ENCODE measurements at places on chromosomes 6 and 20.

- DNase-seq, result peak; percentile 11
These were observed 48.4 kb upstream of the CDYL start for GRCh38 chr6:4727671-4728435.

- DNase-seq, result no peak
These were observed 218.0 kb downstream of the THBS2 start for GRCh38 chr6:169035385-169036240.

- DNase-seq, result no peak
These were observed 134.5 kb downstream of the RPS12 start for GRCh38 chr6:132948889-132949288.

DNA sequence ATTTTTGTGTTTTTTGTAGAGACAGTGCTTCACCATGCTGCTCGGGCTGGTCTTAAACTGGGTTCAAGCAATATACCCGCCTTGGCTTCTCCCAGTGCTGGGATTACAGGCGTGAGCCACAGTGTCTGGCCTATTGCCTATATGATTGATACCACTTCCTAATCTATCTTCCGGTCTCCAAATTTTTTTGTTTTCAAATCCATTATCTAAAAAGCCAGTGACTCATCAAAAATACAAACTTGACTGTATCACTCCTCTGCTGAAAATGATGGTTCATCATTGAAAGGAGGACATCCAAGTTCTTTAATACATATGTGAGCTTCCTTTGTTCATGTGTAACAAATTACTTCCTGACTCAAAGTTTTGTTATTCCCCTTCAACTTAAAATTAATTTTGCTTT lies 35.5 kb downstream of the FAM8A1 start:
- DNase-seq, result no peak

- DNase-seq, result no peak
These were observed 349.8 kb upstream of the ARID1B start for GRCh38 chr6:156427345-156427744.

- no peak for DNase-seq
These were observed 129.5 kb upstream of the MMS22L start for GRCh38 chr6:97412511-97412910.

DNA sequence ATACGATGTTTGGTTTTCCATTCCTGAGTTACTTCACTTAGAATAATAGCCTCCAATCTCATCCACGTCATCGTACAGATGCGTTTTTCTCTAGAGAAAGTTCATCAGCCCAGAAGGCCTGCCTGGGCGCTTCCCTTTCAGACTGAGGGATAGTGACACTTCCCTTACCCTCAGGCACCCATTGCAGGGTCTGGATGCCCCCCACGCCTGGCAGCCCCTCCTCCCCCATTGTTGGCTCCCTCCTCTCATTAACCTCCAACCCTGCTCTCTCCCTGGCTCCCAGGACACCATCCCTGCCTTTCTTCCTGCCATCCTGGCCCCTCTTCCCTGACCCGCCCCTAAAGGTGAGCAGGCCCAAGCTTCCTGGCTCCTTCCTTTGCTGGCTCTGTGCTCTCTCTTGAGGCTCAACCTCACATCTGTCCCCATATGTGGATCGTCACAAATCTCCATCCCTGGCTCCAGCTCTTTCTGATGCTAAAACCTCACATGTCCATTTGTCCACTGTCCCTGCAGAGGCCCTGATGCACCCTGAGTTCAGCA lies 145.2 kb downstream of the SYCP2 start:
- no peak for DNase-seq

- no peak for DNase-seq
These were observed 102.6 kb downstream of the TULP4 start for GRCh38 chr6:158414851-158415262.

- DNase-seq, result no peak
These were observed 31.5 kb upstream of the TGM2 start for GRCh38 chr20:38196592-38196991.

DNA sequence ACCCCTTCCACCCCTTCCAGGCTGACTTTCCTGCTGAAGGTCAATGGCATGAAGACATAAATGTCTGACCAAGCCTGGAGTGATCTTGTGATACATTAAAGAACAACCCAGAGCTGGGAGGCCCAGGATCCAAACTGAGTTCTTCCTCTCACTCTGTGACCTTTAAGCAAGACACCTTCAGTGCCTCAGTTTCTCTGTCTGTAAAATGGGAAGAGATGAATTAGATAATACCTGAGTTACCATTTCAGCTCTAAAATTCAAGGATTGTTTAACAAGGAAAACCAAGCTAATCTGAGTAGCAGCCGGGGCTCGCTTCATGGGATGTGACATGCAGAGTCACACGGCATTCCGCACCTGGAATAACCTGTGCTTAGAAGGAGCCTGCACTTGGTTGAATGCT lies 7.0 kb upstream of the NFATC2 start:
- DNase-seq, result no peak

DNA sequence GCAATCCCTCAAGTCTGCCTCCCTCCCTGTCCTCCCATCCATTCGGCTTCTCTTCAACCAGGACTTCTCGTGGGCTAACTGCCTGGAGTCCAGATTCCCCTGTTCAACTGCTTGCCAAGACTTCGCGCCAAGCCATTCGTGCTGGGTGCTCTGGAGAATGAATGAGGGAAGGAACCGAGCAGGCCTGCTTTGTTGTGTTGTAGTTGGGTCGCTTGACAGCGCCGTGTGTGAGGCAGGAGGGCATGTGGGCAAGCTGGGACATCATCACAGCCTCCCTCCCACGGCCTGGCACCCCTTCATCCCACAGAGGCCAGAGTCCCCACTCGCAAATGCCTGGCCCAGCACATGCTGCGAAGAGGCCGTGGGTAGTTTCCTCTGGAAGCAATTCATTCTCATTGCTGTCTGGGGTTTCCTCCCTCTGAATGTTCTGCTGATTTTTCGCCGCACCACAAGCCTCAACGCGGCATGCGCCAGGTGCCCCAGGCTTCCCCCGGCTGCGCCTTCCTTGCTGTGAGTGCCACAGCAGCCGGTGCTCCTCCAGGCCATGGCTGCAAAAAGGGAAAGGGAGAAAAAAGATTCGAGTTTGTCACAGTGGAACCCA lies 336.0 kb downstream of the QKI start:
- no peak for DNase-seq

- DNase-seq, result no peak
These were observed 64.7 kb downstream of the SASH1 start for GRCh38 chr6:148407372-148407771.

DNA sequence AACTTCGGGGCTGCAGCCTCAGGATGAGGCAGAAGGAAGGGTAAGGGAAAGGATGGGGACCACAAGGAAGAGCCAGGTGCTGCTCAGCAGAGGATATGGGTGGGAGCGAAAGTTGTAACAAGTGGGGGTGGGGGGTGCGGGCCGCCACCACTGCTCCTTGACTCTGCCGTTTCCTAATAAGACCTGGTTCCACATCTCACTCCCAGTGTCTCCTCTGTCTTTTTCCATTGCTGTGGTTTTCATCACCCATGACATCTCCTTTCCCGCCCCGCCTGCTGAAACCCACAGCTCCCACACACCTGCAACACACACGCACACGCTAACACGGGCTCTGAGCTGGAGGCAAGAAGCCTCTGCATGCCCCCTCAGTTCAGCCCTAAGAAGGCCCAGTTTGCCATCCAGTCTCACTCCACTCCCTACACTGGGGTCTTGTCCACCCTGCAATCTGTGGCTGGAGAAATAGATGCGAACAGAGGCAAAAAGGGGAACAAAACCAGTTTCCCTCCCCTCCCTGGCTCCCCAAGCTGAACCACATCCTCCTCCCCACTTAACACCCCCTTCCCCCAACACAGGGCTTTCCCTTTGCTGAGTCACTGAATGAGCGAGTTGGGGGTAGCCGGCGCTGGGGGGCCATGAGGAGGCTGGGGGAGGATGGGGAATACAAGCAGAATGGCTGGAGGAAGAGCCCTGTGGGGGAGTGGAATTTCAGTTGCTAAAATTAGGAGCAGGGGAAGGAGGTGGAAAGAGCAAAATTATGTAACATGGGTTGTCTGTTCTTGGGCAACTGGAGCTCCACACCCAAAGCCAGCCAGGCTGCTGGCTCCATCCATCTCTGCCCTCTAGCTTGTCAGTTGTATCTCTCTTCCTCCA lies 11.5 kb downstream of the NFKBIL1 start:
- DNase-seq, result no peak

GRCh38 chr20:54174457-54175175 lies 830 bp upstream of the CYP24A1 start:
- no peak for DNase-seq
